ENCODE measurements at places on chromosomes 11 and 22. TPM values are rescaled to one million over a fixed set of nuclear protein-coding genes. Genes with fewer than 3 reads are reported as not detected.

Gene PATE4
- not detected for total RNA-seq

GRCh38 chr11:107590460-107591377 is at the start of gene ELMOD1:
ELMOD1 (plus strand) TSS chr11:107591147; CDS start chr11:107618190, 27,043 bp downstream.
- peak; percentile 90 for DNase-seq

DNA sequence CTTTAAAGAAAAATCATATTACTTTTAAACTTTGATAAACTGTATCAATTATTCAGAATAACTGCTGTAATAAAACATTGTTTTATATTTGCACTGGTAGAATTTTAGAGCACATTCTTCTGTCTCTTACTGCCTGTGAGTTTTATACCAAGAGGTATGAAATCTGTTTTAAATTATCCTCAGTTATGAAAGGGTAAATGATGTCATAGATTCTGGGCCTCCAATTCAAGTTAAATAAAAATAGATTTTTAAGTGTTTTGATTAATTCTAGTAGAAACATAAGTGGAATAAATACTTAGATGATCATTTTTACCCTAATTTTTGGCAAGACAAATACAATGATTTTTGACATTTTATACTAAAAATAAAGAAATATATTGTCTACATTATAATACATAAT is 93.0 kb downstream of the GUCY1A2 start:
- peak; percentile 61 for DNase-seq

GRCh38 chr11:88277349-88277915 is 60.1 kb downstream of the CTSC start:
- DNase-seq = no peak

GRCh38 chr11:64063777-64064176 is 28.0 kb downstream of the FLRT1 start:
- DNase-seq = no peak

GRCh38 chr11:76695133-76695532 is 24.6 kb upstream of the LRRC32 start:
- DNase-seq = peak; percentile 44

DNA sequence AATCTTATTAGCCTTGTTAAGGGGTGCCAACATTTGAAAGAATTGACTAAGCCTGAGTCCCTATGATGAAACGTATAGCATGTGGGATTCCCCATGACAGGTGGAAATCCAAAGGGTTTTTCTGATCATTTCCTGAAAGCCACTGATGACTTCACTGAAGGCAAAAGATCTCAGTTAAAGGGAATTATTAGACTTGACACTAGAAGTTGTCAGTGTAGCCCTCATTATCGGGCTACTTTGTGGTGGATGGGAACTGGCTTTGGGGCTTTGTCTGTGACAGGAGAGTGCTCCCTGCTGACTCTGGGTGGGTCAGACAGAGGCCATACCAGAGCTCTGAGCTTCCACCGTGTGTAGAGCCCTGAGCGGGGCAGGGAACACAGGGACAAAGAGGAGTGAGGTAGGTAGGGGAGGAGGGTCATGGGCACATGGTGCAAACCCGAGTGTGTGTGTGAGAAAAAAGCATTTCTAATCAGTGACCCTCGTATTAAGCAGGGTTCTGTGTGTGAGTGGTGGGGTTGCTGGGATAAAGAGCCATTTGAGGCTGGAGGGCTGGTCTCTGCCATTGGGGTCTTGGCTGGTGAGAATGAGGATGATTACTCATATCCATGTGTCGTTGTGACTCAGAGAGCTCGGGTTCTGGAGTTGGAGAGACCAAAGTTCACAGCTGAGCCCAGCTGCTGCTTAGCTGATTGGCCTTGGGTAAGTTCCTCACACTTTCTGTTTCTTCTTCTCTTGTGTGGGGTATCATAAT is 101.1 kb downstream of the GRIK4 start:
- DNase-seq = no peak

DNA sequence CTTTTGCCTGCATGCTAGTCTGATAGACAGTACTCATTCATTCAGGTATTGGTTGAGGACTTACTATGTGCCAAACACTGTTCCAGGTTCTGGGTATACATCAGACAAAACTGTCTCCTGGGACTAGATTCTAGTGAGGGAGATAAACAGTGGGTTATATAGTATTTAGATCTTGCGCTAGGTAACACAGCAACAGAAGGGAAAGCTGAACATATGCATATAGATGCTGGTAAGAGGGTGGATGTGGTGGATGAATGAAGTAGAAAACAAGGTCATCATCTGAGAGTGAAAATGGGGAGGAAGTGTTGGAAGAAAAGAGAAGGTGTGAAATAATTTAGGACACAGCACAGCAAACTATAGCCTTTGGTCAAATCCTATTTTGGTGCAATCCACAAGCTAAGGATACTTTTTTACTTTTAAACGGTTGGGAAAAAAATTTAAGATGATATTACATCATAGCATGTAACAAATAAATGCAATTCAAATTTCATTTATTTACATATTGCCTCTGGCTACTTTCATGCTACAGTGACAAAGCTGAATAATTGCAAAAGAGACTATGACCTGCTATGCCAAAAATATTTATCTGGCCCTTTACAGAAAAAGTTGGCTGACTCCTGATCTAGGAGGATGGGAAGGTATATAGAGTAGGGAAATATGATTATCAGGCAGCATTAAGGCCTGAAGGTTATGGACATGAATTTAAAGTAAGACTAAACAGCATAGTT is 7.1 kb upstream of the TMEM9B start:
- DNase-seq = no peak

DNA sequence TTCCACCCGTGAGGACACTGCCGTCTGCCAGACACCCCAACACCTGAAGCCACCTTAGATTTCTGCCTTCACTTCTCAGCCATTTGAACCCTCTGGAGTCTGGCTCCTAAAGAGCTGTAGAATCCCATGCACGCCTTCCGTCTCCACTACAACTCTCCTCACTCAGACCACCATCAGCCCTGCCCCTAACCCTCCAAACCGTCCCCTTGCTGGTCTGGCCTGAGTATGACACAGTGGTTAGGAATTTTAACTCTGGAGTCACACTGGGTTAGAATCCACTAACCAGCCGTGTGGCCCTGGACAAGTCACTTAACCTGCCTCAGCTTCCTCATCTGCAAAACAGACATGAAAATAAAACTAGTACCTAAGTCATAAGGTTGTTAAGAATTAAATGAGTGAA is 3.0 kb downstream of the CNIH2 start:
- DNase-seq = no peak

DNA sequence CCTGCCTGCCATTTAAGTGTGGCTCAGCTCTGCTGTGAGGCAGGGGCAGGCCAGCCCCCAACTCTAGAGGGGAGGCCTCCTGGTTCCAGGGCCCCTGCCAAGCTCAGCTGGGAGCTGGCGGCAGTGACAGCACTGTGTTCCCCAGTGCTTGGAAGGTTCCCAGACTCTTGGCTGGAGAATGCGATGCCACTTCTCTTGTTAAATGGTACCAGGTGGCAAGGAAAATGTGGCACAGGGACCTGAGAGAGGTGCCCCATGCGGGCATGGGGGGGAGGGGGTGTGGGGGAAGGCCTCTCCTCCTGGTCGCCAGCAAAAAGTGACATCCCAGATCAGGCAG is 8.4 kb upstream of the TNFRSF13C start:
- no peak for DNase-seq

DNA sequence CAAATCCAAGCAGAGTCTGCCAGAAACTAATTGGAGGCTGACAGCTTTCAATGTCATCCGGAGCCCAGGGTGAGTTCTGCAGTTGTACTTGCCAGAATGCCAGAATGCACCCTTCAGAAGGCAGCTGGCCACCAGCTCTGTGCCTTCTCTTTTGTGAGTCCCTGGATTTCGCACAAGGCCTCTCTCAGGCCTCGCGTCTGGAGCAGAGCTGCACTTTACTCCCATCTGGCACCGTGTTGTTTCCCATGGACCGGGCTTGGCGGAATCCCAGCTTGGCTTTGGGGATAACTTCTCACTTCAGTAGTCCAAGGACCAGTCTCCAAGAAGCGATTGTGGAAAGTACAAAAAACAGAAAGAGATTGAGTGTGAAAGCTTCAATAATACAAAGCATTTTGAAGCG is 451.3 kb upstream of the KIRREL3 start:
- DNase-seq = no peak

All from osteoblast (primary cell).